ENCODE measurements at places on chromosomes 7 and 10. TPM values are rescaled to one million over a fixed set of nuclear protein-coding genes. Genes with fewer than 3 reads are reported as not detected.

- no peak for DNase-seq
These were observed 8.1 kb downstream of the SRGN start for GRCh38 chr10:69096045-69096444.

- DNase-seq = no peak
These were observed 5.8 kb upstream of the GGCT start for GRCh38 chr7:30510124-30511075.

DNA sequence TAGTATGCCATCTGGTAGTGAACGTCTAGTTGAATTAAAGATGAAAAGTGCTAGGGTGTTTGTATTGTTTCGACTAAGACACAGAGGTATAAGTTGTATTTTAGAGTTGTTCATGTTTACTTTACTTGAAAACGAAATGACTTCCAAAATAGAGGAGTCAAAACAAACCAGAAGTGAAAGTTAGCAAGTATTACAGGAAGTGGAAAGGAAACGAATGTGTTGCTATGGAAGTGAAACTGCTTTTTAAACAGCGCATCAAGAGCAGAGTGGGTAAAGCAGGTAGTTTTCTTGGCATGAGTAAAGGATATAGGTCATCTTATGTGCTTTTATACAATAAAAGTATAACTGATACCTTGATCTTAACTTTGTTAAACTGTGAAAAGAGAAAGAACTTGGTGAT is 20.0 kb upstream of the GALNTL5 start:
- DNase-seq = no peak

DNA sequence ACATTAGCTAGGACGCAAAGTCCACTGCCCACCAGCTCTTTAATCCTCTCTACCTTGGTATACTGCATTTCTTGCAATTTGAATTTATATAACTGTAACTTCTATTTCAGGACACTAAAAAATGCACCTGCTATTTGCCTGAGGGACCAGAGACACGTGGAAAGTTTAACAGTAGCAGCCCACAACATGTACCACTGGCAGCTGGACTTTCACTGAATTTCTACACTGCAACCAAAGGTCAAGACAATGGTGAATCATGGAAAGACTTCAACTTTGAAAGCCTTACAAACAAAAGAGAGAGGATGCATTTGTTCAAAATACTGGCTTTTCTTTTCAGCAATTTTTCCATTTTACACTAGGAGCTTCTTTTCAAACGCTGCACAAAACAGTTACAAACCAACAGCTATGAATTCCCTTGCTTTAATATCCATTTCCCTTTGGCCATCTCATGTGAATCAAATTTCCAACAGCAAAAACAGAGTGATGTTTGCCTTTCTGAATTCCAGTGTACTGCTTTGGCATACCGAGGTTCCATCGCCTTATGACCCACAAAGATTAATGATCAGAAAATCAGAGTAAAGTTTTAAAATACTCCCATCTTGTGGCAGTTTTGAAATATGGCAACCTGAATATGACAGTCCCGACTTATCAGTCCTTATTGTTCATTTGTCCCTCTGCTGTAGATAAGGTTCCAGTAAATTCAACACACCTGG is 29.9 kb upstream of the HNRNPH3 start:
- DNase-seq = no peak

DNA sequence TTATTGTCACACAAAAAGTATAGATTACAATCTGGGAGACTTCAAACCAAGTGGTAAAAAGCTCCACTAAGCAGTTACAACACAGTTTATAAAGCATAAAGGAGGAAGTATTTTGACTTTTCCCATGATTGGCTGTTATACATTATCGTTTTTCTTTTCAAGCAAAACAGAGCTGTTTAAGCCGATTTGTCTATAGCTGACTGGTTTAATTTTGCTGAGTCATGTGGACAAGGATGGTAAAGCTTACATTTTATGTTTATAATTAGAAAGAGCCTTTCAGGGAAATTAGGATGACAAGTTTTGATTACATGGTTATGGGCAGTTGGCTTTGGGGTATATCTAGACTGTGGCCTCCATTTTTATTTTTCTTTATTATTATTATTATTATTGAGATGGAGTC is 152.5 kb upstream of the STK17A start:
- DNase-seq = no peak

CARD11 gene
- 0.95 TPM for total RNA-seq

TRPV5 gene
- 0.34 TPM for total RNA-seq

SLC13A1 gene
- total RNA-seq = not detected

Data from uterus (tissue), 4 donors.